AG04449 (cell line): ENCODE measurements at places on chromosomes 2 and 18.

DNA sequence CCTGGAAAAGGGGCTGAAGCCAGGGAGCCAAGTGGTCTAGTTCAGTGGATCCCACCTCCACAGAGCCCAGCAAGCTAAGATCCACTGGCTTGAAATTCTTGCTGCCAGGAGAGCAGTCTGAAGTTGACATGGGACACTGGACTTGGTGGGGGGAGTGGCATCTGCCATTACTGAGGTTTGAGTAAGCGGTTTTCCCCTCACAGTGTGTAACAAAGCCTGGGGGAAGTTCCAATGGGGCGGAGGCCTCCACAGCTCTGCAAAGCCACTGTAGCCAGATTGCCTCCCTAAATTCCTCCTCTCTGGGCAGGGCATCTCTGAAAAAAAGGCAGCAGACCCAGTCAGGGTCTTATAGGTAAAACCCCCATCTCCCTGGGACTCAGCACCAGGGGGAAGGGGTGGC lies 144.4 kb downstream of the PTPRM start:
- no peak for DNase-seq

GRCh38 chr2:75559680-75560021 lies 1.1 kb downstream of the EVA1A start:
- DNase-seq, result no peak

GRCh38 chr2:173446722-173447121 lies 92.0 kb downstream of the CDCA7 start:
- DNase-seq, result no peak

DNA sequence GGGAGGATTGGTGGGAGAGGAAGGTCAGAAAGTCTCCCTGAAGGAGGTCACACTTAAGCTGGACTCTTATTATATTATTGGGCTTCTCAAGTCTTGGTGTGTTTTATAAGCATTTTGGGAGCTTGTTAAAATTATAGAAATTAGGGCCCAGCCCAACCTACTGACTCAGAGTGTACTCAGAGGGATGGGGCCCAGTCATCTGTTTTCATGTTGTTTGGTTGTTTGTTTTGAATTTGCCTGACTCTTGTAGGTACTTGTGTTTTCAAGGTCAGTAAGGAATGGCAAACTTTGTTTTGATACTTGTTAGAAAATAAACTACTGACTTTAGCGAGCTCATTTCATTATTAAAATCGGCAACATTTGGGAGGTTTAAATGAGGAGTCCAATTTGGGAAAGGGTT lies 152.0 kb downstream of the INSIG2 start:
- no peak for DNase-seq

GRCh38 chr2:9322576-9322975 lies 100.8 kb downstream of the ITGB1BP1 start:
- no peak for DNase-seq

- DNase-seq, result no peak
Observed at GRCh38 chr2:120463996-120464395, 118.1 kb downstream of the INHBB start.

GRCh38 chr2:55163941-55164390 lies 68.1 kb downstream of the CLHC1 start:
- DNase-seq, result no peak

- DNase-seq, result no peak
Observed at GRCh38 chr2:1140389-1141003, 189.8 kb downstream of the SNTG2 start.

GRCh38 chr2:100580367-100581276 lies 17.8 kb downstream of the PDCL3 start:
- DNase-seq, result no peak

DNA sequence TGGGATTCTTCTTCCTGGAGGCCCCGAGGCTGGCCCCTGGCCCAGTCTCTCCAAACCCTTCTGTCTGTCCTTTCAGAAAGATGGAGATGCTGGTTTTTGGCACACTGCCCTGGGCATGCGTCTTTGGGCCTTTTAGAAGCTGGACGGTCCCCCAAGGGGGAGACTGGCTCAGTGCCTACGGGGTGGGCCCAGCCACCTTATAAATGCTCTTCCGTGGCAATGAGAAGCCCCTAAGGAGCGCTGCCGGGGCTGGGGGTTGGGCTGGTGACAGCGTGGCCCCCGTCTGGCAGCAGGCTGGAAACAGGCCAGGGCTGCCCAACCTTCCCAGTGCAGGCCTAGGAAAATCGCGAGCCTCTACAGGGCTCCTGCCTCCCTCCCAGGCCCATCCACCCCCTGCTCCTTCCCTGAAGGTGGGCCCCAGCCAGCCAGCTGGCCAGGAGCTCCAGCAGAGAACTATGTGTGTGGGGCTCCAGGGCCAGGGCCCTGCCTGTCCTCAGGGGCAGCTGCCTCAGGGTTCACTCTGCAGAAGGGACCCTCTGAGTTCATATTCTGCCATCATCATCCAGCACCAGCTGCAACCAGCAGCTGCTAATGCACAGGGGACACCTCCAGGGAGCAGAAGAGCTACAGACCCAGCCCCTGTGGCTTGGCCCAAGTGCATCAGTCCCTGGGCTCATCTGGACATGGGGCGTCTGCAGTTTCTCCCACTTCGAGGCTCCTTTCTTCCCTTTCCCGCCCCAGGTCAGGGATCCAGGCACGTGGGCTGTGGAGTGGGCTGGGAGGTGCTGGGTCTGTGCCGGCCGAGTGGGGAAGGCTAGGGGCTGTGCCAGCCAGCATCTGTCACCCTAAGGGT lies 107.6 kb upstream of the OTOS start:
- no peak for DNase-seq

GRCh38 chr2:175734686-175735085 lies 267.4 kb downstream of the LNPK start:
- DNase-seq, result no peak

DNA sequence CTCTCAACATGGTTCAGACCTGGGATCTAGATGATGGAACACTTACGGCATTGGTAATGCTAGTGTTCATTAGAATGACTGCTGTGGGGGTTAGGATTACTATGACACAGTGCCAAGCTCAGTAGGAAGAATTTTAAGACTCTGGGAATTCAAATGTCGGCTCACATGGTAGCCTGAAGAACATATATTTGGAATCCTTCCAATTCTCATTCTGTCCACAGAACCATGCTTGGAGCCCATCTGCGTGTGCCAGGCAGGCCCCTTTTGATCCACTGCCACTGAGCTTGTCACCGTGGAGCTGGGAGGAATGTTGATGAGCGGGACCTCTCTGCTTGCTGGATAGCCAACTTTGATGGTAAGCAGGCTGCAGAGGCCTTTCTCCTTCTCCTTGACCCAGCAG lies 322.0 kb upstream of the SOX11 start:
- no peak for DNase-seq

GRCh38 chr18:52615943-52616342 lies 275.9 kb downstream of the DCC start:
- DNase-seq, result no peak

DNA sequence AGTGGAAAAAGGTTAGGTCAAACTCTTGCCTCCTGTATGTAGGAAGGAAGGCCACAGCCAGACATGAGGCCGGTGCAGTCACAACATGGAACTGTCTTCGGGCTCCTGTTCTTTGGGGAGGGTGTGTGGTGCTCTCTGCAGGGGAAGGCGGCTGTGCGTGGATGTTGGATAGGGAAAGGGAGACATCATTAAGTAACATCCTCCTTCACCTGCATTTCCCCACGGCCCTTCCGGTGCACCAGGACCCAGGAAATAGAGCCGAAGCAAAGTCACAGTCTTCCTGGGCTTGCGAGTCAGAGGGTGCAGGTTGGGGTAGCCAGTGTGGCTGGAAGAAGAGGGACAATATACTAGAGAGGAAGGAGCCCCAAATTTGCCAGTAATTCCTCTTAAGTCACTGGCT lies 78.9 kb upstream of the SMAD7 start:
- DNase-seq, result no peak

DNA sequence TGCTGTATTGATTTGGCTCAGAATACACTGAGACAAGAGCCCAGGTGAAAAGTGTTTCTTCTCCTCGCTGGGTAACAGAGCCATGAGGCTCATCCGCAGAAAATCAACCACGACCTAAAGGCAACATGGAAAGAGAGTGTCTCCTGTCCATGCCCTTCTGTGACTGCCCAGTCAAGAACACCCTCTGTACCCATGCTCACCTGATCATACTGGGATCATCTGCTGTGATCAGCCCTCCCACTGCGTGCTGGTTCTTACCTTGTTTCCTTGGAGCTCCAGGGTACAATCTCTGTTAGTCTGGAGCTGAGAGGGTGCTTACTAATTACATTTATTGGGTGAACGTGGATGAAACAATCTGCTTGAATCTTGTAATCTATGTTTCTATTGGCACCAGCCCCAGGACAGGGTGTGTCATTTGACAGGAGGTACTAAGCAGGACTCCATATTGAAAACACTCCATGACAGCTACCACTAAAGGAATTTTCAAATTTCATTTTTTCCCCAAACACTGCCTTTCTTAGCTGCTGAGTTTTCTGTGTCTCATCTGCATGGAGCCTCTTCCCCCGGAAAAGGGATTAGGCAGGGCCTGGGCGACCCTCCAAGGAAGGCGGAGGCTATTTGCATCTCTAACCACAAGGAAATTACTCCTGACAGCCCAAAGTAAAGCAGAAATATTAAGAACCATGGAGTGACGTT lies 39.7 kb upstream of the GRP start:
- peak; percentile 34 for DNase-seq

GRCh38 chr2:39608686-39609441 lies 56.9 kb upstream of the TMEM178A start:
- no peak for DNase-seq

DNA sequence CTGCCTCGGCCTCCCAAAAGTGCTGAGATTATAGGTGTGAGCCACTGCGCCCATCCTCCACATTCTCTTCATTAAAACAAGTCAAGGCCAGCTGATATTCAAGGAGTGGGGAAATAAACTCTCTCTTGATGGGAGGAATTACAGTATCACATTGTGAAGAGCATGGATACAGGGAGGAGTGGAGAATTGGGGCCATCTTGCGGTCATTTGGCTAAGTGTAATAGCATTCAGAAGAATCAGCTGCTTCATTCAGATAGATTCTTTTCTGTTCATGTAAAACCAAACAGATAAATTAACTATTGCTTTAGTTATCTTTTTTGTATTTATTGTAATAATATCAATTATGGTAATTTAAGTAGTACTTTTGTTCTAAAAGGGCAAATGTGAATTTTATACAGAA lies 156.3 kb downstream of the UBR3 start:
- no peak for DNase-seq

- DNase-seq, result no peak
Observed at GRCh38 chr18:50871846-50872245, 7.1 kb upstream of the ME2 start.

DNA sequence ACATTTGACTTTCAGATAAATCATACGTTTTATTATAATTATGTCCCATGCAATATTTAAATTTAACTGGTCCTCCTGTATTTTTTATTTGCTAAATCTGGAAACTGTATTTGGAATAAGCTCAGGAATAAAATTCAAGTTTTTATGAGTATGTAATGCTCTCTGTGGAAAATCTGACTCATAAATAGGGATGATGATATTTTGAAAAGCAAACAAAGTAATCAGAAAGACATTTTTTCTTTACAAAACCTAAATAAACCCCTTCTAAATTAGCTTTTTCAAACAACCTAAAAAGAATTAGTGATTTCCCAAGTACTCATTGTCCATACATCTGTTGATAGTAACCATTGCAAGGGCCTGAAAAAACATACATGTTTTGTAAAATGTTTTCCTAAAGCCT lies 41.1 kb downstream of the ASB1 start:
- DNase-seq, result peak; percentile 3

DNA sequence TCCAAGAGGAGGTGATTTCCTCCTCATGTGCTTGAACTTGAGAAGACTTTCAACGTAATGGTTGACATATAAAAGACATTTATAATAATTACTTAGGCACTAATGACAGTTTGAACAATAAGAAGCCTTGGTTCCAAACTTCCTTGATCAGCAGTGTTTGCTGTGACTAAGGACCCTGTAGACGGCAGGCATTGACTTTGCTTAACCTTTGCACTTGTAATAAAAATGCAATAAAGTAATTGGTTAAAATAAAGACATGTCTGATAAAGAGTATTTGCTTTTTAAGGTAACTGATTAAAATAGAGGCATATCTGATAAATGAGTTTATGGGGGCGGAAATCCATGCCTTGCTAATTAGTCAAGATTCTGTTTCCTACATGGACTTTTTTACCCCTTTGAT lies 82.2 kb upstream of the ST8SIA3 start:
- no peak for DNase-seq

DNA sequence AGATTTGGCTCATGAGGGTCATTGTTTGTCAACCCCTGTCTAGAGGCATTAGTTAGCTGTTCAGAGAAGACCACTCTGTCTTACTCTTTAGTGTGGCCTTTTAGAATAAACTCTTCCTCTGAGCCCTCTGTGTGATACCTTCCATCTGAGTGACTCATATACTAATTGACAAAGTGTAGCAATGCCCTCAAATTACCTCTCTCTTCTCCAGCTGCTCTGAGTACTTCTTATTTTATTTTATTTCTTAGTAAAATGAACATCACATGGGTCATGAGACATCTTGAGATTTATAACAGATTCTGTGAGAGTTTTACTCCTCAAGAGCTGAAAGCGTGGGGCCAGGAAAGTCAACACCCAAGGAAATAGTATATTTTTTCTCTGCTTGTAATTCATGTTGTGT lies 67.4 kb downstream of the KCTD18 start:
- peak; percentile 54 for DNase-seq

DNA sequence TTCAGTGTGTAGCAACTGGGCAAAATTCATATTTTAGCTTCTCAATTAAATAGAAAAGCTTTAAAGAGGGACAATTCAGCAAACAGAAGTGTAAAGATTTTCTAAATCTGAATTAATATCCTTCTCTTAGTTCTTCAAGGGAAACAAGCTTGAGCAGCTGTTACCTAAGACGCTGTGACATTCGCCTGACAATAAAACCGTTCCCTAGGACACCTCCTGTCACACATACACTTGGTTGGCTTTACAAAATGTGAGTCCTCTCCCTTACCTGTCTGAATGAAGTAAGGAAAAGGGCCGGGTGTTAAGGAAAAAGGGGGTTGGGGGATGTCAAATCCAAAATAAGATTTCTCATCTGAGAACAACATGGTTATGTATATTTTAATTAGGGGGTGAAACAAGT lies 2.1 kb downstream of the SERTAD2 start:
- DNase-seq, result no peak

GRCh38 chr2:86033751-86034692 lies 71.7 kb downstream of the POLR1A start:
- DNase-seq, result no peak

- DNase-seq, result no peak
Observed at GRCh38 chr18:26745288-26746181, 120.0 kb downstream of the AQP4 start.
